ENCODE measurements at places on chromosomes 13 and 19. TPM values are rescaled to one million over a fixed set of nuclear protein-coding genes. Genes with fewer than 3 reads are reported as not detected.

The PRR12 gene
- polyA plus RNA-seq: 6.5 TPM

The KLK14 gene
- polyA plus RNA-seq: 0.10 TPM

The FRY gene
- 0.19 TPM for polyA plus RNA-seq

The NLRP4 gene
- polyA plus RNA-seq: not detected
